ENCODE measurements at places on chromosomes 1 and 21.

- DNase-seq = no peak
These were observed 735 bp upstream of the HES3 start for GRCh38 chr1:6243053-6243834.

DNA sequence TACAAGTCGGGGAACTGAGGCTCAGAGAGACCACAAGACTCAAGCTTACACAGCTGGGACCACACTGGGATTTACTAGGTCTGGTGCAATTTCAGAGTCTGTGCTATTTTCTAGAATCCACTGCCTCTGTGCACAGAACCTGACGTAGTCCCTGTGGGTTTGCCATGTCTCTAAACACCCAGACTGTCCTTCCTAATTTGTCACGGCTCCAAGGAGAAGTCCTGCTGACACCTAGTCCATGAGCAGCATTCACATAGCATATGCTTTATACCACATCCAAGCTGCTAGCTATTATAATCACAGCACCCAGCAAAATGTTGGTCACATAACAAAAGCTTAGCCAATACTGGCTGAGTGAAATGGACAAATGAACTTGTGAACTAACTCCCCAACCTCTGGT is 79.0 kb upstream of the HMGB4 start:
- no peak for DNase-seq

DNA sequence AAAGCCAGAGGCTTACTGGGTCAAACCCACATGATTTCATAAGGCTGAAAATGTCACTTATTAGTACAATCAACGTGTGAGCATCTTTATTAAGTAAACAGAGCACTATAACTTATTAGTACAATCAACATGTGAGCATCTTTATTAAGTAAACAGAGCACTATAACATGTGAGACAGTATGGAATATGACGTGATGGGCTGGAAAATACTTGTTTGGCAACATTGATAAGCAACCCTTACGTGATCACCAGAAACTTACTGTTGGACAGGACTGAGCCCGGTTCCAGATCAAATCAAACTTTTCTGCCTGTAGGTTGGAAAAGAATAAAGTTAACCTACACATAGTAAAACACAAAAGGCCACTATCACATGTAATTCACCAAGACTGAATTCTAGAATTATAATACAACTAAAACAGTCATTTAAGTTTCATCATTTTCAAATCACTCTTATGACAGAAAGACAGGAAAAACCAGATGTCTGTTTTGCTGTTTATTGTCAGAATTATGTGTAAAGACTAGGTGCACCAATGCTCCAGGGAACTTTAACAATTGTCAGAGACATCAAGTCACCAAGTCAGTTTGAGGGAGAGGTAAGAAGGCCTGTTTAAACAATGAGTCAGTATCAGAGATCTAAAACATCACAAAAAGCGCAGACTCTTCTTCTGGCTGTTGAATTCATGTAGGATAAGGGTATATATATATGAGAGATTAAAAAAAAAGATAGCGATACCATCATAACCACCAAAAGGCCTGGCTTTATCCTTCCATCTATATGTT is 15.7 kb downstream of the ATPAF1 start:
- DNase-seq = no peak

DNA sequence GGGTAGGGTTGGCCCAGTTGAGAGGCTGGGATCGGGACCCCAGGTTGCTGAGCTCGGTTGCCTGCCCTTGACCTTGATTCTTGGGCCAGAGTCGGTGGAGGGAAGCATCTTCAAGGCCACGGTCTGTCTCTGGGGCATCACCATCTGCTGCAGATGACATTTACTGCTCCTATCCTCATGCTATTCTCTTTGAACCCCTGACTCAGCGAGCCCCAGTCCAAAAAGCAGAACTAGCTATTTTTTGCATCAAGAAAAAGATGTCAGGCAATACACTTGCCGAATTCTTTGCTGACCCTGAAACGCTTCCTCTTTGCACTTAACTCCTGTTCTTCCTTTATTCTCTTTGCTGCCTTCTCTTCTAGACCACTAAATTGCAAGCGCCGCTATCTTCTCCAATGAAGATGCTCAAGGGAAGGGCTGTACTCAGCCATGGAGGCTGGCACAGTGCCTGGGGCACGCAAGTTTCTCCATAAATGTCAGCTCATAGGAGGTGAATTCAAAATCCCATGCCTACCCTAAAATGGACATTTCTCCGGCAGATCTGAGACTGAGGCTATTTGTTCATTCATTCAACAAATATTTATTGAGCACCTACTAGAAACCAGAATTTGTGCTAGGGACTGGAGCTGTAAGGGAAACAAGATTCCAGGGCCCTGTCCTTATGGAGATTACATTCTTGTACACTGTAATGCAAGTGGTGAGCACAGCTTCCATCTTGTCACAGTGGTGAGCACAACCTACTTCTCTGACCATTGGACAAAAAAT is 20.5 kb upstream of the CAPZB start:
- no peak for DNase-seq

GRCh38 chr1:171311771-171312558 is 2.0 kb upstream of the FMO4 start:
- no peak for DNase-seq

DNA sequence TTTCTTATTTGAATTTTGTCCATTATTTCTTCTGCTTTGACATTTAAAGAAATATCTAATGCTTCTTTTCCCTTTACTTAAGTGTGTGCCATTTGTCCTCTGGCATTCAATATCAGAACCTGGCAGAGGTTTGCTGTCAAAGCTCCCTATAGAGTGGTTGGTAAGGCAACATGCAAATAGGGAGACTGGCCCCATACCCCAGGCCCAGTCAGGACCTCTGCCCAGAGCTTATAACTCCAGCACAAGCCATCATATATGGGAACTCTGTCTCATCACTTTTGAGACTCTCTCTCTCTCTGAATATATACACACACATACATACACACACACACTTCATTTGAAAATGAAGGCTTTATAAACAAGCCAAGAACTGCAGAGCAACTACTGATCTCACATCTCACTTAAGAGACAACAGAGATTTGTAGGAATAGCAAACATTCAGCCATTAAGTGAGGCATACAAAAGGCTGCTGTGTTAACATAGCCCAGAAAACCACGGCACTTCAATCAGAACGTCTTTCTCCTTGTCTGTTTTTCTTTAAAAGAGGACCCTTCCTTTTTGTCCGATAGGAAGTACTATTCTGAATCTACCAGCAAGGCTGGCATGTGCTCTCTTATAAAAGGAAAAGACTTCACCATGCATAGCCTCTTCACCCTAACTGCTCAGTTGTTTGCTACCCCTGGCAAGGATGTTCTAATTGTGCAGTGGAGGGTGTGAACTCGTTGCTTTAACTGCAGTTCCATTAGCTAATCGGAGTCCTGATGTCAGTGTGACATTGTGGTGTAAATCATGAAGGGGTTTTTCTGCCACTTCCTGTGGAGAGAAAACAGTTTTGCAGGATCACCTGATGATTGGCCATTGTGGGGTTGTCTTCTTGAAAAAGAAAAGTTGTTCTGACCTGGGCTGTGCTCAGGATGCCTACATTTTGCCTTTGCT is 101.7 kb downstream of the NR5A2 start:
- DNase-seq = no peak

DNA sequence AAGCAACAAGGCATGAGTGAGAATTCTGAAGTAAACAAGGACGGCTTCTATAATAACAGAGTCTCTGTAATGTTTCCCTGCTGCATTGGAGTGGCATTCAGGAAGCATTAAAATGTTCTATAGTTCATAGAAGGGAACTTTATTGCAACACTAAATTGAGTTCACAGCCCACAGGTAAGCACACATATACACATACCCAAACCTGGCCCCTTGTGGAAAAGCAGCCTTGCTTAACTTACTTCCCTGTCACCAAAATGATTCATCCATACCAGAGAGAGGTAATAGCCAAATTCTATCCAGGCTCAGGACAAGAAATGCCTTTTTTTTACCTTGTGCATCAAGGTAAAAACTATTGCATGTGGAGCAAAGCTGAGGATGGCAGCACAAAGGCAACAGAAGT is 241.4 kb downstream of the HHIPL2 start:
- DNase-seq = no peak

GRCh38 chr1:220431554-220432239 is 96.2 kb upstream of the MARK1 start:
- DNase-seq = no peak

GRCh38 chr1:8348047-8348776 is 30.3 kb downstream of the SLC45A1 start:
- no peak for DNase-seq

GRCh38 chr1:209547626-209548025 is 35.9 kb upstream of the CAMK1G start:
- DNase-seq = no peak

DNA sequence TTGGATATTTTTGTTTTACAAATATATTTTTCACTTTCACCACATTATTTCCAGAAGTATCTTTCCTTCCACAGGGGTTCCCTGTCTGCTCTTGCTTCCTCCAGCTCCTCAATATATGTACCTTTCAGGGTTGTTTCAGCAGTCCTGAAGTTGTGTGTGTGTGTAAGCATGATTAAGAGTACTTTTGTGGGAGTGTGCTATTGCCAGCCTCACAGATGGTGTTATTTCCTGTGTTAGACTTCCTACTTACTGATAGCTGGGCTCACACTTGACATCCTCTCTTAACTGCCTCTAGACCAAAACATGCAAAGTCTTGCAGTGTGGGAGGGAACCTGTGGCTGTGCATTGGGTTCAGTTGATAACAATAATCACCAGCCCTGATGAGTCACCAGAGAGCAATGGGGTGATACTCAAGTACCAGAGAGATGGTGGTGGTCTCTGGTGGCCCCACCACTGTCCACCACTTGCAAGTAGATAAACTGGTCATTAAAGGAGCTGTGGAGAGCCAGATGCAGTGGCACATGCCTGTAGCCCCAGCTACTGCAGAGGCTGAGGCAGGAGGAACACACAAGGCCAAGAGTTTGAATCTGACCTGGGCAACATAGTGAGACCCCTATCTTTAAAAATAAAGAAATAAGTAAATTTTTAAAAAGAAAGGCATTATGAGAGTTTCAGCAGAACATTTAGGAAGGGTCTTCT is 126.7 kb downstream of the NR5A2 start:
- no peak for DNase-seq

DNA sequence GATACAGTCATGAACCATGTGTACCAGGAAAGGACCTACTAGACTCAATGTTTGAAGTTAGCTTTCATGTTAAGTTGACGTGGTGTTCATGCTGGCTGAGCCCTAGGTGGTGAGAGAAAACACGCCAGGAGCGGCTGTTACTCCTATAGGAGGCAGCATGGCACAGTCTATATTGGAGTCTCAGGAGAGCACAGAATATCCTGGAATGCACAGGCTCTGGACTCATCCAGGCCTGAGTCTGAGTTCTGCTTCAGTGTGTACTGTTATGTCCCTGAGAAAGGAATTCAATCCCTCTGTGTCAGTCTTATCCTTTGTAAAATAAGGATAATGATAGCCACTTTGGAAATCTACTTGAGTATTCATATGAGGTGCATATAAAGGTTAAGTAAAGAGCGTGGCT is 41.2 kb downstream of the DPT start:
- DNase-seq = no peak

- DNase-seq = no peak
These were observed 18.5 kb downstream of the SON start for GRCh38 chr21:33561373-33561772.

GRCh38 chr1:224498574-224499170 is 64.1 kb upstream of the WDR26 start:
- DNase-seq = no peak

GRCh38 chr1:82994616-82995263 is 1004.2 kb downstream of the TTLL7 start:
- DNase-seq = no peak

DNA sequence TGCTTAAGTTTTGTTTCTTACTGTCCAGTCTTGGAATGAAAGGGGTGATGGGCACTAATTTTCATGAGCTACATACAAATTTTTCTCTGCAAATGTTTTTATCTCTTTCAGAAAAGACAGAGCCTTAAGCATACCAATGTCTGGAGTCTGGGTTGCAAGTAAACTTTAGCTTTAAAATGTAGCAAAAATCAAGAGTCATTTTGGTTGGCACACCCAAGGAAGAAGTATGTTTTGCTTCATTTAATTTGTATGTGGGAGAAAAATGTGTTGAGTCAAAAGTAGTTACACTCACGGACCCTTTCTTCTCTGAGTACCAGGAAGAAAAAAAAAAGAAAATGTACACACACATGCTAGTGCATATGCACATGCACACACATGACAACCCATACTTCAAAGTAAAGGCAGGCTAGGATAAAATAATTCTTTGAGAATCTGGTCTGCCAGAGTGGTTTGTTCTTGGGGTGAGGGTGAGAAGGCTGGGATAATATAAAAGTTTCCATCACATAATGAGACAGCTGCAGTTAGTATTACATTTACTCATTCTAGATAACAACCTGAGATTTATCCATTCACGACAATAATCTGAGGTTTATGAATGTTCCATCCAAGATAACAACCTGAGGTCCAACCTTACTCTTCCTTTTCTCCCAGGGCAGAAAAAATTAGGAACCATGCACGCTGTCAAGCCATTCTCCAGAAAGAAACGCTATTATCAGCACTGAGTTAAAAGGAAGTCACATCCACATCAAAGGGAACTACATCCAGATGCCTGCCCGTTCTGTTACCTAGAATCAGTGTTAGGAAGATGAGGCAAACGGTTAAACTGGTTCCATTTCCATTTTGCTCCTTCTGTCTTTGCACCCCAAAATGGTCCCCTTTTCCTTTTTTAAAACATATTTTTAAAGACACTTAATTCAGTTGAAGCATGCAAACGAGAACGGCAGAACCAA is 9.3 kb downstream of the DPYD start:
- DNase-seq = no peak

DNA sequence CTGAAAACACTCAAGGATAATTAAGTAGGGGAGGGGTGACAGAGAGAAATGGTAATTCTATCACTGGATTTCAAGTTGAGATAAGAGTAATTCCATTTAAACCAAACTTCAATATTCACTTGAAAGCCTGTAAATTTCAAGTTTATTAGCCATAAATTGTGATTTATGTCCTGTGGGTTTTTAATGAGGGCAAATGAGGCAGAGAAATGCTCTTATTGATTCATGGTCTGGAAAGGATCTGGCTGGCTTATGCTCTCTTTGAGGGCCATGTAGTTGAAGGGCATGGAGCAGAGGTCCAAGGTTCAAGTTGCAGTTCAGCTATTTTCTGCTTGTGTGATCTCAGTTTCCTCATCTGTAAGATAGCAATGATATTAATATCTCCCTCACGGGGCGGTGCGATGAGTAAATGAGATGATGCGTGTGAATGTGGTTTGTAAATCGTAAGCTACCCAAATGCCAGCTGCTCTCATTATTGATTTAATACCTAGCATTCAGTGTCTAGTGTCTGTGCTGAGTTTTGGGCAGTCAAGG is 12.3 kb downstream of the OLFML3 start:
- DNase-seq = no peak

- no peak for DNase-seq
These were observed at the start of gene DRAXIN for GRCh38 chr1:11691302-11691914. TSS of gene DRAXIN (plus strand) at chr1:11691710. CDS start at chr1:11706259, 14,549 bp downstream.
